ENCODE measurements at places on chromosomes 4 and X.

DNA sequence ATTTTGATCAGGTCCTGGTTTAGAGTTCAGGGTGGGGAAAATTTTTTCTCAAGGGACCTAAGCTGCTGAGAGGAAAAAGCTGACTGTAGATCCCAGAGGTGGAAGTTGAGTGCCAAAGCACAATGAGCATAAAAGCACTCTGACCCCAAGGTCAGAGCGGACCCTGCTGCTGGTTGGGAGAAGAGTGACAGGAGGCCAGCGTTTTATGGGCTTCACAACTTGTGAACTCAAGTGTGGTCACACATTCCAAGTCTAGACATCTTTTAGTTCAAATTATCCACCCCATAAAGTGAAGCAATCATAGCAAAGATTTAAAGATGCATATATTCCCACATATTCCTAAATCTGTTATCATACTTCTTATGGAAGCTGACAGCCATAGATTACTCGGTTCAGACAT, 220.3 kb downstream of the CHIC2 start:
- no peak for DNase-seq

DNA sequence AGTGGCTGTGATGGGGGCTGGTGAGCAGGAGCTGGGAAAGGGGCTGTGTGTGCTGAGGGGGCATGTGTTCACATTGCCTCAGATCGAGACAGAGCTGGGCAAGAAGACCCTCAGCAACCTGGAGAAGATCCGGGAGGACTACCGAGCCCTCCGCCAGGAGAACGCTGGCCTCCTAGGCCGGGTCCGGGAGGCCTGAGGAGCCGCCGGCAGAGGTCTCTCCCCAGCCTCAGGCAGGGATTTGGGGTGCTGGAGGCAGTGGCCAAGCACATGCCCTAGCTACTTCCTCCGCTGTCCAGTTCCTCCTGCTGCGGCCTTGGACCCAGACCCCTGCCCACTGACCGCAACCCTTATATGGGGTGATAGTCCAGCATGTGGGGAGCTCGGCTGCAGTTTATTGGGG, 14.4 kb downstream of the FOXP3 start:
- DNase-seq, result no peak

GRCh38 chrX:42392846-42393245, 385.1 kb downstream of the PPP1R2C start:
- DNase-seq, result no peak

- DNase-seq, result no peak
These were observed 560.5 kb downstream of the MID1IP1 start for GRCh38 chrX:39361736-39362135.

DNA sequence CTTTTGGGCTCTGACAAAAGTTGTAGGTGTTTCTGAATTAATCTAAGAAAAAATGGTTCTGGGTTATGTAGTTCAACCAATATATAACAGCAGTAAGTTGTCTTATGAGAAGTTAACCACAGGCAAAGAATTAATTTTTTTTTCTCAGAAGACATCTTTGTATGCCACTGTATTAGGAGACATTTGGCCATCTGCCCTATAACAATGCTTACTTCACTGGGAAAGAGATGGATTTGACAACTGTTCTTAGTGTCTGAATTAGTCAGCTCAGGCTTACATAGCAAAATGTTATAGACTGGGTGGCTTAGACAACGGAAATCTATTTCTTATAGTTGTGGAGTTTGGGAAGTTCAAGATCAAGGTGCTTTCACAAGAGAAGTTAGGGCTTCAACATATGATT, 508.1 kb downstream of the STIM2 start:
- no peak for DNase-seq

GRCh38 chrX:41629539-41629938, 59.2 kb upstream of the GPR34 start:
- DNase-seq, result no peak

- no peak for DNase-seq
These were observed 125.9 kb downstream of the AMELX start for GRCh38 chrX:11419102-11419501.

Data from activated T-cell treated with anti-CD3 and anti-CD28 coated beads for 1 hour (primary cell).